ENCODE measurements at places on chromosomes 6 and 20.
A peak's percentile ranks its signal among the peaks of the same experiment; 100 is the strongest.

DNA sequence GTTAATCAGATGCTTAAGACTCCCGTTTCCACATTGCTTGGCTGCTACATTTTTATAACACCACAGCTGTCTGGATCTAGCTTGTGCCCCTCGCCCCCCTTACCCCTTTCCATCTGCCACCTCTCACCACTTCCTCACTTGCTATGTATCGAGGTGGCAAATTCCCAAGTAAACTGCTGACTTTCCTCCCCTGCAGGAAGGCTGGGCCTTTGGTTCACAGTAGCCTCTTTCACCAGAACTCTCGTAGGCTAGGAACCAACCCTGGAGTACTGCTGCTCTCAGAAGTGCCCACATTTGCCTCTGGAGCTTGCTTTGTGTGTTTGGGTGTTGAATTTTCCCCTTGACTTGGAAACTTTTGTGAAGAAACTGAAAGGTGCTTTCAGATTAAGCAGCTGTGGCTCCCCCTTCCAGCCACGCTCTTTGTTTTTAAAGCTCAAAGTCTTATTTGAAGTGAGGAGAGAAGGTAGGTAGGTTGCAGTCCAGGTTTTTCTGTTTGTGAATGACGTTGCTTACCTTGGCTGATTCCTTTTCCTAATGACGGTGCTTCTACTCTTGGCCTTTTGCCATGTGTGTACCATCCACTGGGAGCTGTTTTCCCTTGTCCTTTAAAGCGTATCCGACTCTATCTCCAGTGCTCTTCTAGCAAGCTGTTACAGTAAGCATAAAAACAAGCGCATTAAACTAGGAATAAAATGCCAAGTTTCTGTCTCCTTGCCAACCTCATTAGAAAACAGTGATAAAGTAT is 90.4 kb downstream of the CARMIL1 start:
- peak; percentile 15 for DNase-seq

DNA sequence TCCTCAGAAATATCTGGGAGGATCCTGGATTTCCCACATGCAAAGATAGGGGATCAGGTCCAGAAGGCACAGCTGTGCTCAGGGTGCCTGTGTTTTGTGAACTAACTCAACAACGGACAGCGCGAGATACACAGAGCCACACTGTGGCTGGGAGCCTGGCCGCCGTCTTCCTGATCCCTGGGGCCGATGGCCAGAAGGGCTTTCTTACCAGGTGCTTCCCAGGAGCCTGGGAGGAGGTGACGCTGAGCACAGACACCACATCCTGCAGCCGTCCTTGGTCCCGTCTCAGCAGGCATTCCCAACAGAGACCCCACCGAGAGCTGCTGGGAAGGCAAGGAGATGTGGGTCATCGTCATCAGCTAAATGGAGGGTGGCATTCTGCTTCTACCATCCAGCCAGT is 144.6 kb upstream of the AFDN start:
- DNase-seq, result no peak

DNA sequence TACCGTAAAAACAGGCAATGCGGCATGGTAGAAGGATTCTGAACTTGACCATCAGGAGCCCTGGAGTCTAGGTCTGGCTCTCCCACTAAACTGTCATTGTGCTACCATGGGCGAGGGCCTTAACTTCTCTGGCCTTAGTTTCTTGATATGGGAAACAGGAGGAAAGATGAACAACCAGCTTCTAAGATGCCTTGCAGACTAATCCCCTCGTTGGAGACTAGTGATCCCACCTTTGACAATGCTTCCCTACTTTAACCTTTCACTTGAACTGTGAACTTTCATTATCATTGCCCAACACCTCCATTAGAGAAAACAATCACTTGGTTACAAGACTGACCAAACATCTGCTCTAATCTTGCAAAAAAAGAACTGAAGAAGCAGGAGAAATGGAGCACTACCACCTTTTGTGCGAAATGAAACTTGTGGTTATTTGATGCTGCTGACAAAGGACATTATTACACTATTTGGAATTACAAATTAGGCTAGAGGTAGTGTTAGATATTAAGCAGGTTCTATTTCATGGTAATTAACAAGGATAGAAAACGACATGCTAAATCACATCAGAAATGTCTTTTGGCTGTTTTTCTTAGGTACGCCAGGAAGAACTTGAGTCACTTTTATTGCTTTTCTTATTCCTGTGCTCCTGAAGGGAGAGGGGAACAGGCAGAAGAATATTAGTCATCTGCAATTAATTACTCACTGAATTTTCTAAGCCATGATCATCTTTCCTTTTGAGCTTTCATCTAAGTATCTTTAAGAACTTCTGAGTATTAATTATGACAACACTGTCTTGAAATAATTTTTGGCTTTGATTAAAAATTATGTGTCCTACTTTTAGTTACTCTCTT is 39.1 kb upstream of the ARHGAP18 start:
- peak; percentile 84 for DNase-seq

GRCh38 chr20:58963060-58963584 is 17.9 kb upstream of the NELFCD start:
- no peak for DNase-seq

- peak; percentile 79 for DNase-seq
These were observed 30.8 kb upstream of the COL19A1 start for GRCh38 chr6:69835414-69836179.

DNA sequence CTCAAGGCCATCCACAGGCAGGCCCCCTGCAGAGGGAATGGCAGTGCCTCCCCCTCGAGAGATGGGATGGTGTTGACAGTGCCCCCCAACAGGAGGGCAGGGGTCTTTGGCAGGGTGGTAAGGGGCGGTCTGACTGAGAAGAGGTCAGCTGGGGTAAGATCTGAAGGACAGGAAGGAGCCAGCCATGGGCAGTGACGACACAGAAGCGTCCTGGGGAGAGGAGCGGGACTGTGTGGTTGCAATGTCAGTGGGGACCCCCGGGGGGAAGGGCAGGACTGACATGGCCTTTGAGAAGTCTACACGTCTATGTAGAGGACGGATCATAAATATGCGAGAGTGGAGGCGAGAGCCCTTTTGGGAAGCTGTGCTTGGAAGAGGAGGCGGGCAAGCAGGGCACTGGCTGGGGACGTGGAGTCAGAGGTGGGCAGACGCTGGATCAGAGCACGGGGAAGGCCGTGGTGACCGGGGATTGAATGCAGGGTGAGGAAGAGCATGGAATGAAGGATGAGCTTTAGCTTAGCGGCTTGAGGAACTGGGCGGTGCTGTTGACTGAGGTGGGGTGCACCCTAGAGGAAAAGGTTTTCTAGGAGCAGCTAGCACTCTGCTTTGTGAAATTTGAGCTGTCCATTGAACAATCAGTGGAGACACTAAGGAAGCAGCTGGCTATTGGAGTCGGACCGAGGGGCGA is 82.5 kb upstream of the AGPAT4 start:
- DNase-seq, result no peak

DNA sequence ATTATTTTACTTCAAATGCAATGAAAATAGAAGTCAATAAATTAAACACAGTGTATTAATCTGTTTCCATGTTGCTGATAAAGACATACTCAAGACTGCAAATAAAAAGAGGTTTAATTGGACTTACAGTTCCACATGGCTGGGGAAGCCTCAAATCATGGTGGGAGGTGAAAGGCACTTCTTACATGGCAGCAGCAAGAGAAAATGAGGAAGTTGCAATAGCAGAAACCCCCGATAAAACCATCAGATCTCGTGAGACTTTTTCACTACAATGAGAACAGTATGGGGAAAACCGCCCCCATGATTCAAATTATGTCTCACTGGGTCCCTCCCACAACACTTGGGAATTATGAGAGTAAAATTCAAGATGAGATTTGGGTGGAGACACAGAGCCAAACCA is 82.2 kb downstream of the GPR63 start:
- DNase-seq, result no peak

GRCh38 chr6:158730541-158730907 is 80.7 kb downstream of the SYTL3 start:
- DNase-seq, result no peak

GRCh38 chr20:17971300-17972013 is 2.6 kb downstream of the MGME1 start:
- DNase-seq, result peak; percentile 35

GRCh38 chr6:109381747-109382575 is at the start of gene CD164:
CD164 (minus strand) TSS chr6:109382467; CDS start chr6:109382378, 89 bp downstream.
- peak; percentile 92 for DNase-seq

- DNase-seq, result no peak
These were observed 1.4 kb upstream of the OSBPL2 start for GRCh38 chr20:62236766-62237513.

DNA sequence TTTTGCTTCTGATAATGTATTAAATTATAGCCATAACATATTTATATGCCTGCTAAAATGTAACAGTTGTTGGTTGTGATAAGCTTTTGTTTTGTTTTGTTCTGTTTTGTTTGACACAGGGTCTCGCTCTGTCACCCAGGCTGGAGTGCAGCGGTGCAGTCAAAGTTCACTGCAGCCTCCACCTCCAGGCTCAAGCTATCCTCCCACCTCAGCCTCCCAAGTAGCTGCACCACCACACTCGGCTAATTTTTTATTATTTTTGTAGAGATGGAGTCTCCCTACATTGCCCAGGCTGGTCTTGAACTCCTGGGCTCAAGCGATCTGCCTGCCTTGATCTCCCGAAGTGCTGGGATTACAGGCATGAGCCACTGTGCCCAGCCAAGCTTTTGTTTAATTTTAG is 157.8 kb downstream of the ARID1B start:
- DNase-seq, result no peak

- peak; percentile 79 for DNase-seq
These were observed 54.4 kb downstream of the RTN4IP1 start for GRCh38 chr6:106574741-106575458.

DNA sequence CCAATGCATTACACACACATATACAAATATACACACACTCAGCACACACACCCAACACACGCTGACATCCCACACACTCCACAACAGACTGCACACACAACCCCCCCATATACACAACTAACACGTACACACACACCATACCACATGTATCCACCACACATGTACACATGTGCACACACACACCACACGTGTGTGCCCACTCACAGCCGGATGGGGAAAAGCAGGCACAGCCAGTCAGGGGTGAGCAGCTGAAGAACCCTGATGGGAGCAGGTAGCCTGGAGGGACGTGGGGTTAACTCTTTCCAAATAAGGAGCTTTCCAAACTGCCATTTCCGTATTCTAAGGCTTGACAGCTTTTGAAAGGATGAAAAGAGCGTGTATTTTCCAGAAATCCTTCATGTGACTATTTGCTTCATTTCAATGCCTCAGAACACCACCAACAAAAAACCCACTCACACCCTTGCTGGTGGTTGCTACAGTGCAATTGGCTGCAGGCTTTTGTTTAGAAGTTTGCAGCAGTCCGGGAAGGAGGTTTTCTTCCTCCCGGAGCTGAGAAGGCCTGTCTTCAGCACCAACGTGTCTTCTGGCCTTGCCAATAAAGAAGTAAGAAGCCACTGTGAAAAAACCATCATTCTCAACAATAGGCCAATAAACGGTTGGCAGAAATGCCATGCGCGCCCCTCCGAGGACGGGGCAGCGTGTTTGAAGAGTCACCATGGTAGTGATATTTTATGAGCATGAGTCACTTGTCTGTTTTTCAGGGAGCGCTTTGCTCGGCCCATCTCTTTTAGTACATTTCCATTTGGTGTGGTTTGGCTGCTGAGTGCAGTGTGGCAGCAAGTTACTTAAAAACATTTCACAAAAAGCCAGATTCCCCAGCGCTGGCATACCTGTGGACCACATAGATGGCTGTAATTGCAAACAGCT is 131.3 kb upstream of the GMDS start:
- DNase-seq, result peak; percentile 77

DNA sequence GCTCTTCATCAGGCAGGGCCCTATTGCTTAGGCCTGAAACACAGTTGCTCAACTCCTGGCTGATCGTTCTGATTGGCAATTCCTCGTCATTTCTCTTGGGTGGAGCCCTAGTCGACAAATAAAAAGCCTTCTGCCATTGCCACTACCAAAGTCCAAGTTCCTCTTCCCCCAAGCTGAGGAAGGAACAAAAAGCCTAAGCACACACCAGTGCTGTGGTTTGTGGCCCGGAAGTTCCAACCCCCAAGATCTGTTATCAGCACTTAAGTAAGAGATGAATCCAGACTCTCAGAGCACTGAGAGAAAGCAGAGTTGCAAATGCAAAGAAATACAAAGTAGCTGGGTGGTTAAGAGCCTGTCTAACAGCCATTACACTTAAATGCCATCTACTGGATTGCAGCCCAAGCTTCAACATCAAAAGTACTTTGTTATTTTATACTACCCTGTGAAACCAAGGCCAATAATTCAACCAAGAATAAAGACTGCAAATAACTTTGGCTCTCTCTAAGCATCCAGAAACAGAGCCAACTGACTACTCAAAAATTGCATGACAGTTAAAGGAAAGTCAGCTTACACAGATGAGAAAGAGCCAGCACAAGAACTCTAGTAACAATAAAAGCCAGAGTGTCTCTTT is 1024.0 kb downstream of the GRIK2 start:
- no peak for DNase-seq

- DNase-seq, result no peak
These were observed 60.2 kb downstream of the GNAS-AS1 start for GRCh38 chr20:58790454-58790853.

DNA sequence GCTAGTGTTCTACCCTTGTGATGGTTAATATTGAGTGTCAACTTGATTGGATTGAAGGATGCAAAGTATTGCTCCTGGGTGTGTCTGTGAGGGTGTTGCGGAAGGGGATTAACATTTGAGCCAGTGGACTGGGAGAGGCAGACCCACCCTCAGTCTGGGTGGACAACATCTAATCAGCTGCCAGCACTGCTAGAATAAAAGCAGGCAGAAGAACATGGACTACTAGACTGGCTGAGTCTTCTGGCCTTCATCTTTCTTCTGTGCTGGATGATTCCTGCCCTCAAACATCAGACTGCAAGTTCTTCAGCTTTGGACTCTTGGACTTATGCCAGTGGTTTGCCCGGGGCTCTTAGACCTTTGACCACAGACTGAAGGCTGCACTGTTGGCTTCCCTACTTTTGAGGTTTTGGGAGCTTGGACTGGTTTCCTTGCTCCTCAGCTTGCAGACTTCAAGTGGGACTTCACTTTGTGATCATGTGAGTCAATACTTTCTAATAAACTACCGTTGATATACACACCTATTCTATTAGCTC is 50.1 kb downstream of the SDHAF4 start:
- DNase-seq, result no peak

DNA sequence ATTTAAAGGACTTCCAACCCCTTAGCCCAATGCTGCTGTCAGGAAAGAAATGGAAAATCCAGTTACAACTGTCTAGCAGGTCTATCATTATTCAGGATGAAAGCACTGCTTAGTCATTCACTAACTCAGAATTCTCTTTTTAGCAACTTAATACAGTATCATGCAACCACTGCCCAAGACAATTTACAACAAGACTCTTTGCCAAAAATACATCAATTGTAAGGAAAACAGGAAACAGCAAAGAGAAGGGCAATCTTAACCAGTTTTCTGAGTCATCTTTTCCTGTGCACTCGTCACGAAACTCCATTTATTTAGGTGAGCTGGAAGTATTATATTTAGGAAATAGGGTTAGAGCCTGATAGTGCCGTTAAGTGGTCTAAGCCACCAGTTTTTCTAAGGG is 1197.7 kb upstream of the CITED2 start:
- peak; percentile 94 for DNase-seq
